ENCODE measurements at places on chromosomes 1 and 21. TPM values are rescaled to one million over a fixed set of nuclear protein-coding genes. Genes with fewer than 3 reads are reported as not detected.

Gene CACNA1S
- total RNA-seq: not detected

Gene CATSPERE
- total RNA-seq: 0.50 TPM

Gene MRPS15
- total RNA-seq: 175 TPM

Gene FAAH
- 1.0 TPM for total RNA-seq

Gene PLPPR4
- under 0.01 TPM for total RNA-seq

Gene BATF3
- 1.8 TPM for total RNA-seq

Gene MRAP
- not detected for total RNA-seq
